Stimulated activated CD4-positive, alpha-beta T cell treated with anti-CD3 and anti-CD28 coated beads, Interleukin-1b, Interleukin-23, amount 100 ng/mL, for 1 hour (primary cell): ENCODE measurements at places on chromosomes 13 and 19.

DNA sequence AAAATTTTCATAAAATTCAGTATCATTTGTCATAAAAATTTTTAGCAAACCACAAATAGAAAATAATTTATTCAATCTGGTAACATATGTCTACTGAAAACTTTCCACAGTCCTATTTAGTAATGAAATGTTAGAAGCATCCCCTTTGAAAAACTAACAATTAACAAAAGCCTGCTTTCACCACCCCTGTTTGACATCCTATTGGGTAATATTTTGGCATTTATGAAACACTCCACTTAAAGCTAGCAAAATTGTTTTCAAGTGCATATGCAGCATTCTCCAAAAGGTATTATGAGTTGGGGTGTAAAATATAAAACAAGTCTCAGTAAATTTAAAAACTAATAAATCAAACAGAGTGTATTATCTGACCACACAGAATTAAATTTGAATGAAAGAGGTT, 189.4 kb downstream of the NBEA start:
- DNase-seq = no peak

DNA sequence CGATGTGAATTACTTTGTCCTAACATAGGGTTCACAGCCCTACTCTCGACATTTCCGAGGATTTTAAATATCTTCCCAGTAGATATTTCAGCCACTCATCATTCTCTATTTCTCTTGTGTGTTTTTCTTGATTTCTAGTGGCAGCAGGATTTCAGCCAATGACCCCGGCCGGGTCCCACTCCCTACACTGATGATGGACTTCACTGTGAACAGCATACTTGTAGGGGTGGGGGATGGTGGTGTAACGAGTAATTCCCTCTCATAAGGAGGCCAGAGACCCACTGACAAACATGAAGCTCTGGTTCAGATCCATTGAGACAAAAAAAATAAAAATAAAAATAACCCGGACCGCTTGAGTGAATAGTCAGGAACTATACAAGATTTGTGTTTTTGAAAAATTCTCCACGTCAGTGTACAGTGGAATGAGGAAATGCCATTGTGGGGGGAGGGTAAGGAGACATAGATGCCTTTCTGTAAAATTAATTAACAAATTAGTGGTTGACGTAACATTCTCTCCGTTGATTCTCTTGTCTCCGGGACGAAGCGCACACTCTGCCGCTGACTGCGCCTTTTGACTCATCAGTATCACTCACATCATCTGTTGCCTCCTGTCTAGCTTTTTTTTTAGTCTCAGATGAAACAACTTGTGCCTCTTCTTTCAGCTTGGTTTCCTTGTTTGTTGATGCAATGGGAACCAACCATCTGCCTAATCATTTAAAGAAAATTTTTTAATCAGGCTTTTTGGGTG, 48.8 kb upstream of the IRS2 start:
- no peak for DNase-seq

- no peak for DNase-seq
Measured at GRCh38 chr19:33641956-33642498, 20.3 kb downstream of the CHST8 start.

DNA sequence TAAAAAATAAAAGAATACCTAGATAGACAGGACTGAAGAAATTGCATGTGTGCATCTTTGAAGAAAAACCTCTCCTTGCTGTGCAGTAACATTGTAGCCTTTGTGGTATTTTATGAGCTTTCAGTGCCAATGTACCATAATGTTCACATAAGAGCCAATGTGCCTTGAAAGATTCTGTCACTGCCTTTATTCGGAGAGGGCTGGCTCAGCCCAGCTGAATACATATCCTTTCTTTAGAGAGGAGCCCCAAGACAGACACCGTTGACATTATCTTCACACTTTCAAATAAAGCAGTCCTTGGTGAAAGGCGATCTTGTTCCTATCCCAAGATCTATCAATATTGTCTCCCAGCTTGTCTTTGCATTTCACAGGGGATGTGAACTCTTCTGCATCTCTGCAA, 18.5 kb upstream of the CNMD start:
- no peak for DNase-seq

GRCh38 chr19:38093587-38093986, 130.4 kb downstream of the DPF1 start:
- DNase-seq = no peak

DNA sequence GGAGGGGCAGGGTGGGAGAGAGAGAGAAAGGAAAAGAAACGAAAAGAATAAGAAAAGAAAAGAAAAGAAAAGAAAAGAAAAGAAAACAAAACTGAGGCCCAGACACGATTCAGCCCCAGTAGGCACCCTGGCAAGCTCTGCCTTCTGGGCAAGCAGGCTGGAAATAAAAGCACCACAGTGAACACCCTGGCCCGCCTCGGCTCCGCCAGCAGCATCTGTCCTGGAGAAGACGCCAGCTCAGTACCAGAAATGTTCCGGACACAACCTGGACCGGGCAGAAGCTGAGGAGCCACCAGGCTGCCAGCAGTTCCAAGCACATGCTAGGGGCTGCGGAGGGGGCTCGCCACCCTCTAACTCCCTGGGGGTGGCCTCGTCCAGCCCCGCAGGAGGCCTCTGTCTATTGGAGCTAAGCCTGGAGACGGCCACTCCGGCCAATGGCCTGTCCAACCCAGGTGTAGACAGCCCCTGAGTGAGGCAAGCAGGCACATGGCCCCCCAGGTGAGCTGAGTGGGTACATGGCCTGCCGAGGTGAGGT, 11.4 kb upstream of the CPAMD8 start:
- DNase-seq = no peak

- no peak for DNase-seq
Measured at GRCh38 chr13:46903748-46904147, 6.9 kb upstream of the HTR2A start.

DNA sequence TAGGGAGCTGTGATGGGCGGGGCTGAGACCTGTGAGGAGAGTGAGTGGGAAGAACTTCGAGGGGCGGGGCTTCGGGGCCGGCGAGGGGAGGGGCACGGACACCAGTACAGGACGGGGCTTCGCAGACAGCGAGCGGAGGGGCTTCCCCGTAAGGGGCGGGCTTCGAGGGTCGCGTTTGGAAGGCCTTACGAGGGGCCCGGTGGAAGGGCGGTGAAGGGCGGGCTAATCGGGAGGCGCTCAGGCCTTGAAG, 4.1 kb upstream of the EMP3 start:
- peak; percentile 87 for DNase-seq

- no peak for DNase-seq
Measured at GRCh38 chr13:85093808-85094207, 705.4 kb downstream of the SLITRK6 start.

- DNase-seq = no peak
Measured at GRCh38 chr13:109990296-109990695, 203.9 kb upstream of the IRS2 start.

- no peak for DNase-seq
Measured at GRCh38 chr19:7732045-7732444, at the start of gene CLEC4G. Gene CLEC4G (minus strand): TSS chr19:7732110. CDS start chr19:7732102, 8 bp downstream.

DNA sequence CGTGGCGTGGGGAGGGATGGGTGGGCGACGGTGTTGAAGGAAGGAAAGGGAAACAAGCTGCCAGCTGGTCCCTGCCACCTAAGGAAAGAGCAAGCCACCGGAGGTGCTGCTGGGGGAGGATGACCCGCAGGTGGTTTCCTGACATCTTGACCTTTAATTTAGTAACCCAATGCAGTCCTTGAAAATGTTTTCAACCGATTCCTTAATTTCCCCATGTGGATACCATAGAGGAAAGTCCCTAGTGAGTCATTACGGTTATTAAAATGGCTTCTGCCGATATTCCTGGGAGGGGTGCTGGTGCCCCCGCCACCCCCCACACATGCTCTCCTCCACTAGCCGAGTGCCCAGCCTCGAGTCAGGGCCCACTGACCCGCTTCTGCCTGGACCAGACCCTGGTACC, 6.3 kb upstream of the ANKRD10 start:
- no peak for DNase-seq

GRCh38 chr13:39106216-39107005, 68.2 kb downstream of the NHLRC3 start:
- no peak for DNase-seq

- DNase-seq = no peak
Measured at GRCh38 chr19:52094526-52095130, 937 bp downstream of the ZNF841 start.

GRCh38 chr13:92265408-92265807, 867.0 kb downstream of the GPC5 start:
- DNase-seq = no peak

DNA sequence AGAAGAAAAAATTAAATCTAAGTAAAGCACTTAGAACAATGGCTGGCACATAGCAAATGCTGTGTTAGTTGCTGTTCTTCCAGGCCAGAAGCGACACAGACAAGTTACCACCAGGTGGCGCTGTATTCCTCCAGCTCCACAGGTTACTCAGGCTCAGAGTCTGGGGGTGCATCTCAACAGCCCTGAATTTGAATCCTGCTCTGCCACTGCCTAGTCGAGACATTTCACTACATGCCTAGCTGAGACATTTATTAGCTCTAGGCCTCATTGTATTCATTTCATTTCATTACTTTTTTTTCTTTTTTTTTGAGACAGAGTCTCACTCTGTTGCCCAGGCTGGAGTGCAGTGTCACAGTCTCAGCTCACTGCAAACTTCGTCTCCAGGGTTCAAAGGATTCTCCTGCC, 16.4 kb upstream of the CYP2B6 start:
- DNase-seq = peak; percentile 66

DNA sequence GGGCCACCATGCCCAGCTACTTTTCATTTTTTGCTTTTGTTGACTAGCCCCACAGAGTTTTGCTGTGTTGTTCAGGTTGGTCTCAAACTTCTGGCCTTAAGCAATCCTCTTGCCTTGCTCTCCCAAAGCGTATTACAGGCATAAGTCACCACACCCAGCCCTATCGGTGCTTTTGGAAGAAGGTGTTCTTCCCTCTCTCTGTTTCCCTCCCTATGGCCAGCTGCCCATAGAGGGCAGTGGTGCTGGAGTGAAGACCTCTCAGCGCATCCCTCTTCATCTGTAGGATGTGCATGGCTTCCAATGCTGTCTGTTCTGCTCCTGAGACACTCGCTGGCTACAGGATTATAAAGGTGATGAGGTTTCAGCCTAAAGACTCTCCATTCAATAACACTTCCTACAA, 1.3 kb upstream of the CD22 start:
- no peak for DNase-seq

- no peak for DNase-seq
Measured at GRCh38 chr13:107788464-107789165, 426.7 kb downstream of the LIG4 start.

- DNase-seq = no peak
Measured at GRCh38 chr13:68481130-68481529, 1251.0 kb upstream of the PCDH9 start.

GRCh38 chr19:13155472-13156359, 5.5 kb downstream of the IER2 start:
- DNase-seq = no peak

DNA sequence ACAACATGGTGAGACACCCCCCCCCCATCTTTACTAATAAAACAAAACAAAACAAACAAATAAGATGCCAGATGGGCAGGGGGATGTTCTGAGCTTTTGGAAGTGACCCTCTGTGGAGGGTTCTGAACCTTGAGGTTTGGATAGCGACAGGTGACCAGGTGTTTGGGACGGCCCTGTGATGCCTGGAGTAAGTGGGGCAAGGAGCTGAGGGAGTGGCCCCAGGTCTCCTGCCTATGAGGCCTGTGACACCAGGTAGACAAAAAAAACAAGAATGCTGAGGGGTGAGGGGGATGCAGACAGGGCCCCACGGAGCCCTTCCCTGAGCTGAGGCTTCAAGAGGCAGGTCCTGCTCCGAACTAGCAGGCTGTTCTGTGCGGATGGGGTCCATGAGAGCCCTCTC, 9.2 kb downstream of the ADGRE2 start:
- no peak for DNase-seq

- no peak for DNase-seq
Measured at GRCh38 chr13:93751117-93751516, 524.5 kb downstream of the GPC6 start.

DNA sequence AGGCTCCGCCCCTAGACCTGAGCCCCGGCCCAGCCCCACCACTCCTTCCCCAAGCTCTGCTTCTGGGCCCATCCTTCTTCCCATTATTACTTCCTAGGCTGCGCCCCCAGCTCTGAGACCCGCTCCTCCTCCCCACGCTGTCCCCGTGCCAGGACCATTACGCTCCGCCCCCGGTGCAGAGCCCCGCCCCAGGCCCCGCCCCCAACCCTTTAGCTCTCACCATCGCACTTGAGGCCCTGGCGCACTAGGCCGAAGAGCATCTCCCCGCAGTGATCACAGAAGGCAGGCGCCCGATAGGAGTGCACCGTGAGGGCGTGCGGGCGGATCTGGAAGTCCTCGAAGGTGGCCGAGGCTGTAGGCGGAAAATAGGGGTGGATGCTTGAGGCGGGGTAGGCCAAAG, 6.2 kb downstream of the PRKD2 start:
- no peak for DNase-seq

DNA sequence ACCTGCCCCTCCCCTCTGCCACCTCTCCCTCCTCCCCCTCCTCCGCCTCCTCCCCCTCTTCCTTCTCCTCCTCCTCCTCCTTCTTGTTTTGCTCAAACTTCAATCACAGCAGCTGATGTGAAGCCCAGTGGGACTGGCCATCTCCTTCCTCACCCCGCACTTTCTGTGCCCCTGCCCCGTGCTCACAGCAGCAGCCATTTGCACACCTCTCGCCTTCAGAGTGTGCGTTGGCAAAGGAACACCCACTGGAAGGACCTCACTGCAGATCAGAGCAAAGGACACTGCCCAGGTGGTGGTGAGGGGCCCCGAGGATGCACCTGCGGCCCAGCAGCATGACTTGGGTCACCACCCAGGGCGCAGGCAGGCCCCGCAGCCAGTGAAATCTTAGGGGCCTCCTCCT, 98.8 kb downstream of the SOX1 start:
- no peak for DNase-seq

DNA sequence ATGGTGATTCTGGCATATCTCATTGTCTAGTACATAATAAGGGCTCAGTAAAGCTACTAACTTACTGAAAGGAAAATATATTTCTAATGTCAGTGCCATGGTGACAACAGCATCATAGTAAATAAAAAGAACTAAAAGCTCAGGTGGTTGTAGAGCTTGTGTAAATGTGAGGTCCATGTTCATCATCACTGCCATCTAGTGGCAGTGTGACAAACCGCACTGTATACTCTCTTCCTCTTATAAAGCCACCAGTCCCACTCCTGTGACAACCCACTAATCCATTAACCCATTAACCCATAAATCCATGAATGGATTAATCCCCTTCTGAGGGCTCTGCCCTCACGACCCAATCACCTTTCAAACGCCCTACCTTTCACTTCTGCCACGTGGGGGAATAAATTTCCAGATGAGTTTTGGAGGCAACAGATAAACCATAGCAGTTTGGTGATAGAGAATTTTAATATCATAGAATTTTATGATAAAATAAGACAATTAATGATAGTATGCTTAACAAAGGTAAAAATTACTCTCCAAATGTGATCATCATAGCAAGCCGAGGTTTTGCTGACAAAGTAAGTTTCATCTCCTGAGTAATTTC, 160.4 kb upstream of the SGCG start:
- DNase-seq = no peak
